ENCODE measurements at places on chromosomes 12 and 14.

GRCh38 chr12:98653866-98654493, 8.9 kb downstream of the APAF1 start:
- H3K4me3 ChIP-seq = no peak overlapping the region
- DNase-seq = no peak
- H3K27me3 ChIP-seq = no peaks in the 10 kb centered on the region

DNA sequence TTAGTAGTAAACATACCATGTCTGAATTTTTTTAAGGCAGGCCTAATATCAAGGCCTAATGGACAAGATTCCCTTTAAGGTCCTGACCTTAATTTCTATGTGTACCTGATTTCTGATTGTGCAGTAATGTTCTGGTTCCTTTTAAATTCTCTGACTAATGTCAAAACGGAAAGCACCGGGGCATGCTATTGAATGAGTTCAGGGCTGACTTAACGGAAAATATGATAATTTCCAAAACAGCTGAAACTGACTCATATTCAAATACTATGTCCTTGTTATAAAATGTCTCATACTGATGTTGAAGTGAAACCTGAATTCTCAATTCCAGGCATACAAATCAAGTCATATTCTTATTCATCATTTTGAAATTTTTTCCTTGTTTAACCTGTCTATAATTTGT, 6.7 kb downstream of the TAS2R43 start:
- no peak overlapping the region for H3K27ac ChIP-seq
- H3K4me3 ChIP-seq = no peak overlapping the region
- DNase-seq = peak; percentile 21
- peaks cover 15% of the 10 kb centered on the region for H3K36me3 ChIP-seq

DNA sequence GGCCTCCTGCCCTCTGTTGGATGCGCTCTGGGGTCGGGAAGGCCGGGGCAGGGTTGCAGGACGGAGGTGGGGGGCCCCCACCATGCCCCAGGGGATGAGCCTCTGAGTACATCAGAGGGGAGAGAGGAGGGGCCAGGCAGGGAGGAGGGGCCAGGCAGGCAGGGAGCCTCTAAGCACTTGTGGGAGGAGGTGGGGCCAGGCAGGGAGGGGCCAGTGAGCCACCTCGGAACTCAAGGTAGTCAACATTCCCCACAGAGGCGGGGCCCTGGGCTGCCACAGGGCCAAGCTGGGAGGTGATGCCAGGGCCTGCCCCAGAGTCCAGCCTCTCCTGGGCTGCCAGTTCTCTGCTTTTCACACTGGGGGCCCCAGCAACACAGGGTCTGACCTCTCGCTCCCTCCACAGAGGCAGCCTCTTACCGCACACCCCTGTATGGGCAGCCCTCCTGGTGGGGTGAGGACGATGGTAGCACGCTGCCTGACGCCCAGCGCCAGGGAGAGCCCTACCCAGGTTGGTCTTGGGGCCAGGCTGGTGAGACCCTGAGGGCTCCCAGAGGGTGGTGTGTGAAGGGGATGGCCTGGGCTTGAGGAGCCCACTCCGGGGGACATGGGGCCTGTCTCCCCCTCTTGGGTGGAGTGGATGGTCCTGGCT, 17.4 kb downstream of the CEP170B start:
- DNase-seq = peak; percentile 26
- no peaks in the 10 kb centered on the region for H3K36me3 ChIP-seq
- H3K27ac ChIP-seq = no peak overlapping the region
- H3K4me1 ChIP-seq = no peaks in the 10 kb centered on the region
- no peaks in the 10 kb centered on the region for H3K27me3 ChIP-seq

DNA sequence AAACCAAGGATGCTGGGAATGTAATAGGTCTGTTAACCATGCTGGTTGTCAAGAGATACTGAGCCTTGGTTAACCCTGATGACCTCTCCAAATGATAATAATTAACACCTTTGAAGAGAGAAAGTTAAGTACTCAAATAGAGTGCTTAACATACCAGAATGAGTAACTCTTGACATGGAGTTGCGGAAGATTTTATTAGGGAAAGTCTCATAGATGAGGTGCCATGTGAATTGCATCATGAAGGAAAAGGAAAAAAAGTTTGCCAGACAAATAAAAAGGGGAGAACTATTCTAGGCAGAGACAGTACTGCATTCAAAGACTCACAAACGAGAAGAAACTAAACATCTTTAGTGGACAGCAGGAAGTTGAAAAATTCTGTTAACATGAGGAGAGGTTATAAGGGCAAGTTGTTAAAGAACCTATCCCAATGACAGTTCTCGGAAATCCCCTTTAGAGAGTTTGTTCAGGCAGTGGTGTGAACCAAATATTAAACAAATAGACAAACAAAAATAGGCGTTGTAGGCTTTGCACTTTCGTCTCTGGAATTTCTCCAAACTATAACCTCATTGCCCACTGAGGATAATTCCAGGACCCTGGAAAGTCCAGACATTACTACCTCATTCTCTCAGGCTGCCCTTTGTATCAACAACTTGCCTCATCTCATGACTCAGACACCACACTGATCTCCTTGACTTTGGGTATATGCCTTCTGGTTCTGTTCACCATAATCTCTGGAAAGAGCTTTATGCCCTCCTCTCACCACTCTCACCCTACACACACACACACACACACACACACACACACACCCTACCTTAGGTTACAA, 435.0 kb downstream of the GXYLT1 start:
- no peaks in the 10 kb centered on the region for H3K36me3 ChIP-seq
- no peak for DNase-seq
- H3K4me1 ChIP-seq = no peaks in the 10 kb centered on the region
- no peak overlapping the region for H3K4me3 ChIP-seq
- H3K27ac ChIP-seq = no peak overlapping the region

DNA sequence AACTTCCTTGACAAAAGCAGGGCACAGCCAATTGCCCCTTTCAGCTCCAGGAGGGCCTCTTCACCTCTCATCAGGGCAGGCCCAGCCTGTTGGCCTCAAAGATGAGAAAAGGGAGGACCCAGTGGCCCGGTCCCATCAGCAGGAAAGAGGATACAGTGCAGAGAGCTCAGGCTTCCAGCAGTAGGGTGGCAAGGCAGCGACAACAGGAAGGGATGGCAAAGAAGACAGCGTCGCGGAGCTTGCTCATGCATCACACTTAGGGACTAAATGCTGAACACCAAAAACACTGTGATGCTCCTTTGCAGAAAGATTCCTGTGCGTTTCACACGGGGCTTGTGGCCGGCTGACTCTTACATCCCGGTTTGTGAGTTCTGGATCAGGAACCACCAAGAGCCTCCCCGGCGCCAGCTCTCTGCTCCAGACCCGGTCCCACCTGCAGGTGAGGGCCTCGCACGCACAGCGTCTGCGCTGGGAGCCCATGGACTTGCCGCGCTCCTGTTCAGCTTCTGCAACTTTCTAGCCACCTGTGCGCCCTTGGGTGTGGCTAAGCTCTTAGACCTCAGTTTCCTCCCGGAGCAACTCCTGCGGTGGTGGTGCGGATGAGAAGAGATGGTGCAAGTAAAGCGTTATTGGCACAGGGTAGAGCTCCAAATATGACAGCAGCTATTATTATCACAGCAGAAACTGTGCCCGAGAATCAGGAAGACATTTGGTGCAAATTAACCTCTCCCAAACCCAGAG, 15.3 kb upstream of the BCL7A start:
- peak; percentile 19 for DNase-seq
- H3K27ac ChIP-seq = no peak overlapping the region
- peaks cover 2% of the 10 kb centered on the region for H3K27me3 ChIP-seq
- H3K4me1 ChIP-seq = peaks cover 15% of the 10 kb centered on the region
- no peaks in the 10 kb centered on the region for H3K36me3 ChIP-seq
- H3K4me3 ChIP-seq = no peak overlapping the region

DNA sequence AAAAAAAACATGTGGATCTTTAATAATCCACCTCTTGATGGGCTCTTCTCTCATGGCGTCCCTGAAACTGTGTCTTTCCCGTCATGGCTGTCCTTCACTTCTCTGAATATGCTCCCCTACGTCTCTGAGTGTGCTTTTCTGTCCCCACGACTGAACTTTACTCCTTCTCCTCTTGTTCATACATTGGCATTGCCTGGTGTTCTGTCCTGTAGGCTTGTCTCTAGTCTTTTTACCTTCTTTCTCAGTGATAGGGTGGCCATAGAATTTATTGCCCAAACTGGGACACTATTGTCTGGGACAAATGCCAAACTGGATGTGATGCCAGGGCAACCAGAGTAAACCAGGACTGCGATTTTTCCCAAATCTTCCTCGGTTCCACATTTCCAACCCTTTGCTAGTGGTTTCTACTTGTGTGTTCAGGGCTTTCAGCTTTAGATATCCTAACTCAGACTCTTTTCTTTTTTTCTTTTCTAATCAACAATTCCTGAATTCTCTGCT, 202.2 kb downstream of the ATP23 start:
- no peaks in the 10 kb centered on the region for H3K4me1 ChIP-seq
- no peak overlapping the region for H3K4me3 ChIP-seq
- no peak overlapping the region for H3K27ac ChIP-seq
- no peak for DNase-seq
- H3K27me3 ChIP-seq = peaks cover 5% of the 10 kb centered on the region

- DNase-seq = no peak
- no peak overlapping the region for H3K4me3 ChIP-seq
- no peak overlapping the region for H3K27ac ChIP-seq
- H3K4me1 ChIP-seq = no peaks in the 10 kb centered on the region
Observed at GRCh38 chr12:41365653-41366171, 177.6 kb downstream of the PDZRN4 start.

- no peak for DNase-seq
- no peaks in the 10 kb centered on the region for H3K27me3 ChIP-seq
- peaks cover 2% of the 10 kb centered on the region for H3K36me3 ChIP-seq
- H3K4me3 ChIP-seq = no peak overlapping the region
Observed at GRCh38 chr14:80850197-80850814, 91.2 kb downstream of the CEP128 start.

- no peak overlapping the region for H3K27ac ChIP-seq
- DNase-seq = no peak
- no peaks in the 10 kb centered on the region for H3K36me3 ChIP-seq
- H3K4me1 ChIP-seq = peaks cover 7% of the 10 kb centered on the region
- peaks cover 62% of the 10 kb centered on the region for H3K27me3 ChIP-seq
- no peak overlapping the region for H3K4me3 ChIP-seq
Observed at GRCh38 chr12:85277191-85277590, 2.8 kb upstream of the ALX1 start.

- peaks cover 23% of the 10 kb centered on the region for H3K36me3 ChIP-seq
- H3K27ac ChIP-seq = peak overlapping the region; percentile 96
- H3K27me3 ChIP-seq = no peaks in the 10 kb centered on the region
- peaks cover 23% of the 10 kb centered on the region for H3K4me1 ChIP-seq
- DNase-seq = peak; percentile 15
- H3K4me3 ChIP-seq = peak overlapping the region; percentile 89
Observed at GRCh38 chr12:131711551-131712205, 788 bp downstream of the SFSWAP start.

GRCh38 chr14:39664646-39665045, 232.4 kb upstream of the FBXO33 start:
- H3K4me3 ChIP-seq = no peak overlapping the region
- H3K27ac ChIP-seq = no peak overlapping the region
- H3K36me3 ChIP-seq = no peaks in the 10 kb centered on the region
- no peaks in the 10 kb centered on the region for H3K27me3 ChIP-seq
- DNase-seq = no peak
- H3K4me1 ChIP-seq = peaks cover 22% of the 10 kb centered on the region

- no peak overlapping the region for H3K27ac ChIP-seq
- H3K4me3 ChIP-seq = no peak overlapping the region
- no peaks in the 10 kb centered on the region for H3K4me1 ChIP-seq
- DNase-seq = no peak
- no peaks in the 10 kb centered on the region for H3K27me3 ChIP-seq
- H3K36me3 ChIP-seq = no peaks in the 10 kb centered on the region
Observed at GRCh38 chr12:22014783-22015144, 31.3 kb upstream of the CMAS start.

GRCh38 chr12:76569685-76570604, 10.4 kb upstream of the OSBPL8 start:
- no peak for DNase-seq
- no peak overlapping the region for H3K27ac ChIP-seq
- H3K27me3 ChIP-seq = no peaks in the 10 kb centered on the region
- peaks cover 6% of the 10 kb centered on the region for H3K4me1 ChIP-seq
- H3K36me3 ChIP-seq = peaks cover 4% of the 10 kb centered on the region

GRCh38 chr12:79415746-79416435, 274.9 kb downstream of the PAWR start:
- H3K36me3 ChIP-seq = no peaks in the 10 kb centered on the region
- no peak for DNase-seq
- H3K27me3 ChIP-seq = no peaks in the 10 kb centered on the region
- no peak overlapping the region for H3K27ac ChIP-seq
- no peak overlapping the region for H3K4me3 ChIP-seq

GRCh38 chr12:50924439-50925341, 27.7 kb upstream of the HIGD1C start:
- H3K27ac ChIP-seq = no peak overlapping the region
- no peaks in the 10 kb centered on the region for H3K36me3 ChIP-seq
- DNase-seq = peak; percentile 16
- peak overlapping the region; percentile 43 for H3K4me3 ChIP-seq

GRCh38 chr12:83074358-83074894, 387.7 kb downstream of the TMTC2 start:
- no peaks in the 10 kb centered on the region for H3K4me1 ChIP-seq
- no peaks in the 10 kb centered on the region for H3K27me3 ChIP-seq
- no peak overlapping the region for H3K4me3 ChIP-seq
- H3K27ac ChIP-seq = no peak overlapping the region
- peaks cover 2% of the 10 kb centered on the region for H3K36me3 ChIP-seq

DNA sequence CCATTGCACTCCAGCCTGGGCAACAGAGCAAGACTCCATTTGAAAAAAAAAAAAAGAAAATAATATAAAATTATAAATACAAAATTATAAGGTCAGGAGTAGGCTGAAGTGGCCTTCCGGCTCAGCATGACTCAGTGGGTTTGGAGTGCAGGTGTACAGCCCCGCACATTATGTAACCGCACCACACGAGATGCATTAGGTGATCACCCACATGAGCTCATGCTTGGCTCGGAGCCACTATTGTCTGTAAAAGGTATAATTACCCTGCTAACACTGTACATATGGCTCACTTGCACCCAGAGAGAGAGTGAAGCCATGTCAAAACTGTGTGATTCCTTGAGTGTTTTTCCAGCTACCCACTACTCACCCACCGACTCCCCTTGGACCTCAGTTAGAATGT, 557.0 kb downstream of the SLC6A15 start:
- no peaks in the 10 kb centered on the region for H3K4me1 ChIP-seq
- no peak for DNase-seq
- no peaks in the 10 kb centered on the region for H3K36me3 ChIP-seq
- no peak overlapping the region for H3K4me3 ChIP-seq
- H3K27ac ChIP-seq = no peak overlapping the region
- no peaks in the 10 kb centered on the region for H3K27me3 ChIP-seq

Measured in activated naive CD4-positive, alpha-beta T cell treated with anti-CD3 and anti-CD28 coated beads for 36 hours (primary cell).